ENCODE measurements at places on chromosomes 2 and 18. TPM values are rescaled to one million over a fixed set of nuclear protein-coding genes. Genes with fewer than 3 reads are reported as not detected.

The LIMS2 gene
- total RNA-seq, result 2.0 TPM

The STPG4 gene
- total RNA-seq, result not detected

DNA sequence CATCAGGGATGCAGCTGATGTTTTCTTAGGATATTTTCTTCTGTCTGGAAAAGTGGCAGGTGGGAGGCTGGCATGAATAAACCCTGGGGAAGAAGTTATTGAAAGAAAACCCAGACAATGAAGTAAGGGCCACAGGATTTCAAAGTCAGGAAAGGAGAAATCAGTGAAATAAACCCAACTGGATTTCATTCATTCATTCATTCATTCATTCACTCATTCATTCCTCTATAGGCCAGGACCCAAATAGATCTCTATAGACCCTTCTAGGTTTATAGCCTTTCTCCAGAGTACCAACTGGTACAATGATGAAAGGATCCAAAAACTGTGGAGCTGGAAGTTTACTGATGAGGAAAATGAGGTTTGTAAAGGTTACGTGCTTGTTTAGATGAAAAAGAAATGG is 67.3 kb upstream of the DNMT3A start:
- no peak for DNase-seq

DNA sequence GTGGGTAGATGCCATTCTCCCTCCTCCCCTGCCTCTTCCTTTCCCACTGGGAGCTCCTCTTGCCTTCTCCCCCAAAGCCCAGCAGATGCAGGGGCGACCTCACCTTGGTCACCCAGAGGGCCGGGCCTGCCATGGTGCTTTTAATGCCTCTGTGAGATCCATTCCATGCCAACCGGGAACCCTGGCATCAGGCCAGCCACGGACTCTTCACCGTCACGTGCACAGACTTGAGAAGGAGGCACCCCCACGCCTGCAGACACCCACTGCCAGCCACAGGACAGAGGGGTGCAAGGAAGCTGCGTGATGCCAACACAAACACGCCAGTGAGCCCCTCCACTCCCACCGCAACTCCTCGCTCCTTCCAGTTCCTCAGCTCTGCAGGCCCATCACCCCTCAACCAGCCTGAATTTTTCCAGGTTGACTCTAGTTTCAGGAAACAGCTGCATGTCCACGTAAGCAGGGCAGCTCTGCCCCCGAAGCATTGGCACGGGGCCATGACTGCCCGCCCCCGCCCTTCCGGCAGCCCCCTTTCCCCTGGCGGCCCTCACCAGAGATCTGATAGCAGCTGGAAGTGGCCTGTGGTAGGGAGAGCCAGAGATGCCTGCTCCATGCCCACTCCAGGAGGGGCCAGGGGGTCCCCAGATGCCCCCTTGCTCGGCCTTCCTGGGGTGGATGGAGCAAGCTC is 50.8 kb downstream of the DNMT3A start:
- no peak for DNase-seq

GRCh38 chr2:158559252-158559651 is 102.5 kb downstream of the PKP4 start:
- no peak for DNase-seq
